Eye (tissue), 1 donor: ENCODE measurements at places on chromosomes 7 and 10.
A peak's percentile ranks its signal among the peaks of the same experiment; 100 is the strongest.

- no peak for DNase-seq
These were observed 15.6 kb upstream of the WDR11 start for GRCh38 chr10:120835603-120836002.

DNA sequence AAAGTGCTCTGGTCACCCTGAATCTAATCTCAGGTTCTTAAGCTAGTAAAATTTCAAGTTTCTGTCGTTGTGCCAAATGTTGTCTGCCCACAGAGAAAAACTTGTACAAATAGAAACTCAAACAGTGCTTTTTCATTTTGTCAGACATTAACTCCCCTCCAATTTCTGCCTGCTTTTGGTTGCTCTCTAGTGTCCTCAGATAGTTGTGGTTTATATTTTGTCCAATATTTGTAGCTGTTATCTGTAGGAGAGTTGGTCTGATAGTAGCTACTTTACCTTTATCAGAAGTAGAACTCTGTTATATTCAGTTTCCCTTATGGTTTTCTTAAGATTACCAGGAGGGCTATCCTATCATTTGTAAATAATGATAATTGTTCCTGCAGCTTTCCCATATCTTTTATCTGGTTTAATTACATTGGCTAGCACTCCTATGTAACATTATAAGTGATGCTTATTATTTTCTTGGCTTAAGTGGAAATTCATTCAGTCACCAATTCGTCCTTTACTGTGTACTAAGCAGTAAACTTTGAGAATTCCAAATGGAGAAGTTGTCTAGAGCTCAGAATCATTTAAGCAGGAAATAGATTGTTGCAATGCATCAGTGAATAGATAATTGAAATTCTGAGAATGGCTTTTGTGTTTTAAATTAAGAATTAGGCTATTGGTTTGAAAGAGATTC, 91.0 kb downstream of the ANKIB1 start:
- DNase-seq = no peak

GRCh38 chr10:123687758-123688157, 21.6 kb downstream of the GPR26 start:
- DNase-seq = peak; percentile 33

DNA sequence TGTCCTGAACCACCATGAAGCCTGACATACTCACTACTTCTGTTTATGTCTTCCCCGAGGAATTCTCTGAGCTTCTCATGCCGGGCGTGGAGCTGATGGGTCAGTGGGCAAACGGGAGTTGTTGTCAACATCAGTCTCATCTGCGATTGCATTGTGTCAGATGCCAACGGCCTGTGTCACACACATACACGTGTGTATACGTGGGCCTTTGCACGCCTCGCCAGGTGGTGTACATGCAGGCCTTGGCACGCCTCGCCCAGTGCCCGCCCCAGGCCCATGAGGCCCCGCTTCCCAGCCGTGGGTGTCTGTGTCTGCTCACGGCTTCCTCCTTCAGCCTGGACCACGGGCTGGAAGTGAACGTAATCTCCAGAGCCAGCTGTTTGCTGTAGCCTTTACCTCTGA, 7.5 kb upstream of the CSGALNACT2 start:
- peak; percentile 26 for DNase-seq

DNA sequence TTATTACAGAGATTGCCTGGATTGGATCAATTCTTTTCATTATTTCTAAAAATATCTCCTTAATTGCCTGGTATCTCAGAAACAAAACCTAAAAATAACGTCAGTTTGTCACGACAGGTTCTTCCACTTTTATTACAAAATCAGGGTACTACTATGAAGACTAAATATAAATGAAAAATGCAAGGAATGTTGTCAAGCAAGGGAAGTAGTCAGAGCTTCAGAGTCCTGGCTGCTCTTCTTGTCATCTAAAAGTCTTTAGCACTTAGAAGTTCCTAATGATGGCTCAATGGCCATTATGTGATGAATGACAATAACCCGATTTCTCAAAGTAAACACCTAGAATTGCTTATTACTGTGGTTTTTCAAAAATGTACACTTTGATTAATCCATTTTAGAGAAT, 192.2 kb downstream of the SEMA3A start:
- DNase-seq = no peak

DNA sequence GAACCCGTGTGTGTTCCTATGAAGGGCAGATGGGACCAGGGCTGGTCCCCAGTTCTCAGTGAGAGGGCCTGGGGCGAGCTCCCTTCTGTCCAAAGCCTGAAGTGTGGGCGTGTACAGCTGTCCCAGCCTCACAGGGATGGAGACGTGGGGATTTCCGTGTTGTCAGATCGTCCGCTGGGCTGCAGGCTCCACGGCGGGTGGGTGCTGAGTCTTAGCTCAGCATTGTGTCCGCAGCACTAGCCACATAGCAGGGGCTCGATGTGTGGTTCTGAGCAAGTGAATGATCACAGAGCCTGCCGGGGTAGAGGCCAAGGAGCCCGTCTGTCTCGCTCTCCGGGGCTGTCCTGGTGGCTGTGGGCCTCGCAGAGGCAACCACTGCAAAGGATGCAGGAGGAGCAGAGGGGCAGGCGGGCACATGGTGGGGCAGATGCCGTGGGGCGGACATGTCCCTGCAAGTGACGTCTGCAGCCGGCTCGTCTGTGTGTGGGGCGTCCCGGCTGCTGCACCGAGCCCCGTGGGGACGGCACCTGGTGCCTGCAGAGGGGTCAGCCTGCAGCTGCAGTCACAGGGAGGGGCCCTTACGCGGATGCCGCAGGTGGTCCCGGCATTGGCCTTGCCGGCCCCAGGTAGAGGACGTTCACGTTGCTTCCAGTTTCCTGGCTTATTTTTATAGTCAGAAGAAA, 30.9 kb downstream of the FAM20C start:
- no peak for DNase-seq

- DNase-seq = no peak
These were observed 16.3 kb upstream of the CHST12 start for GRCh38 chr7:2386964-2387669.

GRCh38 chr10:48765039-48765438, 80.4 kb downstream of the WDFY4 start:
- DNase-seq = no peak

- DNase-seq = no peak
These were observed 1073.0 kb downstream of the XPNPEP1 start for GRCh38 chr10:108850138-108850854.

- no peak for DNase-seq
These were observed 221.0 kb upstream of the MTPN start for GRCh38 chr7:136198168-136198567.

GRCh38 chr7:101664893-101665471, 35.9 kb upstream of the MYL10 start:
- no peak for DNase-seq

DNA sequence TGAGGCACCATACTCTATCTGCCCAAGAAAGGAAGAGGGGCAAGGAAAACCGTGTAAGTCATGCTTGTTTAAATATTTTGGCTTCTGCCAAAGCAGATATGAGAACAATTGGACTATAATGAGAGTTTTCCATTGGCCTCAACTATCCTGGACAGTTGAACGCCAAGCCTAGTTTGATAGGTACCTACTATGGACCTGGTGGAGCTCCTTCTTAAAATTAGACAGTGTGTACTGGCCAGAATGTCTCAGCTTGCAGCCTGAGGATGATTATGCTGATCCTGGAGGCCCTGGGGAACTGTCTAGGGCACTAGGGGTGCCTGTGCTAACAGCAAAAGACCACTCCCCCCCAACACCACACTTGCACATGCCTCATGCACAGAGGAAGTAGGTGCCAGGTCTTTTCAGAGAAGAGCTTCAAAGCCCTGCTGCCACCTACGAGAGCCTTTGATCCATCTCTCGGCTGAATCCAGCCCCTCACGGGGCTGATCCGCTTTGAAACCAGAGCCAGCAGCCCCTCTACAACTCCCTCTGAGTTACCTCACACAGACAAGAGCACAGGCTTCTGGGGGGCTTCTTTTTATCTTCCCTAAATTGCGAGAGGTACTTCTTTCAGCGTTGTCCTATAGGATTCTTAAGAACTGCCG, 473.8 kb upstream of the GALNT17 start:
- no peak for DNase-seq

DNA sequence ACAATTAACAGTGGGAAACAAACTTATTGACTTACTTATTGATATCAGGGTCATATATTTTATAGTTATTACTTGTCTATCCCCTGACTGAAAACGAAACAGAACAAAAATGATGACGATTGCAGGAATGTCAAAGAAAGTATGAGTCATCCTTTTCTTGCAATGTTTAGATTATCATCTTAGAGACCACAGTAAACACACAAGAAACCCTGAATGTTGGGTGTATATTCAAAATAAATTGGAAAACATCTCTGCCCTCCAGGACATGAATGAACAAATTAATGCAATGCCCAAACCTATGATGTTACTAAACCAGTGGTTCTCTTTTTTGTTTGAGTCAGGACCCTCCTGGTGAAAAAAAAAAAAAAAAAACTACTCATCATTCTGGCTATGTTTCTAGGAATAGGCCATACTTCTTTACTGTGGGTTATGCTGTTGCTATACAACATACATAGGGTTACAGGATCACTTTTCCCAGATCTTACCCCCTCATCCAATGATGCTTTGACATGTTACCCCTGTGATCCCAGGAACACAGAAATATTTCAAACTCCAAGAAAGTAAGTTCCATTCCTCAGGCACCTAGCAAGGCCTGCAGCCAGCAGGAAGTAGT, 623.4 kb upstream of the IGFBP3 start:
- DNase-seq = no peak

DNA sequence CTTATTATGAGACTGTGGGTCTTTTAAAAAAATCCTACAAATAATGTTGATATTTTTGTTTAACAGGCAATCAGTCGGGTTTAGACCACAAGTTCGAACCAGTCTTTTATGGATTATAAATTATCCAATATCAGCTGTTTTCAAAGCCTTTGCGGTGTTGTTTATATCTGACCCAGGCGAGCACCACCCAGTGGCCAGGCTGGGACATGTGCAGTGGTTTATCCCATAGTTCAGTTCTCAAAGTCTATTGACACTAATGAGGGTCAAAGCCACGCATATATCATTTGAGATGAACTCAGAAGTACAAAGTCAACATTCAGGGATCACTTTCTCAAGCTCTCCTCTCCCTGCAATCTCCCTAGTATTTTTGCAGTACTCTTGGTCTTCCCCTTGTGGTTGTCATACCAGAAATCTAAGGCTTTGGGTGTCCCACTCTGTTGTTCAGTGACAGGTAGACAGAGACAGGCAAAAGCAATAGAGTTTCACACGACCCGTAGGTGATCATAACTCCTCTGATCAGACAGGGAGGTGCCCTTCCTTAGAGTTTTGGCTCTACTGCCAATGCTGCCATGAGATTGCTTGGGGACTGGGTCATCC, 117.4 kb upstream of the POM121L12 start:
- DNase-seq = no peak

DNA sequence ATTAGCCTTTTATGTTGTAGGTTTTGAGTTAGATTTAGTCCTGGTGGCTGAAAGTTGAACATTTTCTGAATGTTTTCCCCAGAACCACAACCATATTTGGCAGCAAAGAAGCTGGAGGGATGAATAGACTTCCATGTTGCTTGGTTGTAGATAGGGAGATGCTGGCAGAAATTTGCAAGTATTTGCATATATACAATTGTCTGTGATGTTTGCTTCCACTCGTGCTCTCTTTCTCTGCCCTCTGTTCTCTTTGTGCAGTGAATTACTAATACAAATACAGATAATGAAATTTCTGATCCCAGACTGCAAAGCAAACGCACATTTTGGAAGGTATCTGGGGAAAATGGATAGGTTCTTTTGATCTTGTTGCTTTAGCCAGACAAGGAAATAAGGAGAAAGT, 96.1 kb downstream of the SNX10 start:
- no peak for DNase-seq

DNA sequence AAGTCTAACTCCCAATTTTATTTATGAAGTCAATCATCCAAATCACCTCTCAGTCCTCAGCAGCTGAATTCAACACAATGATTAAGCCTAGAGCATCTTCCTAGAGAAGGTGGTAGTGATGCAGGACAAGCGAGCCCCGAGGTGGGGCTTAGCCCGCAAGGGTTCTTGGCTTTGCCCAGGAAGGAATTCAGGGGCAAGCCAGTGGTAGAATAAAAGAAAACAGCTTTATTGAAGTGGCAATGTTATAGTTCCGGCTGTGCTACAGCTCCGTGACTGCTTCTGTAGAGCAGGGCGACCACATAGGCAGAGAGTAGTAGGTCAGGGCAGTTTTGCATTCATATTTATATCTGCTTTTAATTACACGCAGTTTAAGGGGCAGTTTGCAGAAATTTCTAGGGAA, 18.1 kb downstream of the IL2RA start:
- DNase-seq = no peak

DNA sequence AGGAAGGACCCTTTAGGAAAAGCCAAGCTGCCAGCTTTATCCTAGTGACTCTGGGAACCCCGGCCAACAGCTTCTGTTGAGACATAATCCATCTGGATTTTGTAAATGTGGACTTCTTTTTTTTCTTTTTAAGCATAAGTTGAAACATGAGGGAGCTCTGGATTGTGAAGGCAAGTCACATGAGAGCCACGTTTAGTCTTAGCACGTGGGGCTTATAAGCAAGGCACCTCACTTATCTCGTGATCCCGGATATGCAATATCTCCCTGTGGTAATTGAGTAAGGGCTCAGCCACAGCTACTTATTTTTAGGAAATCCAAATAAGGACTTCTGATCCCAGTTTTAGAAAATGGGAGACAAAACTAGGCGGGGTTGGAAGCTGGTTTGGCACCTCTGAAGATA, 111.2 kb upstream of the PTN start:
- DNase-seq = peak; percentile 30

- no peak for DNase-seq
These were observed 104.0 kb downstream of the RALA start for GRCh38 chr7:39727231-39728012.

- DNase-seq = peak; percentile 87
These were observed 15.6 kb downstream of the PDAP1 start for GRCh38 chr7:99392659-99393354.

- no peak for DNase-seq
These were observed 1.7 kb upstream of the ANKRD22 start for GRCh38 chr10:88853155-88853881.

DNA sequence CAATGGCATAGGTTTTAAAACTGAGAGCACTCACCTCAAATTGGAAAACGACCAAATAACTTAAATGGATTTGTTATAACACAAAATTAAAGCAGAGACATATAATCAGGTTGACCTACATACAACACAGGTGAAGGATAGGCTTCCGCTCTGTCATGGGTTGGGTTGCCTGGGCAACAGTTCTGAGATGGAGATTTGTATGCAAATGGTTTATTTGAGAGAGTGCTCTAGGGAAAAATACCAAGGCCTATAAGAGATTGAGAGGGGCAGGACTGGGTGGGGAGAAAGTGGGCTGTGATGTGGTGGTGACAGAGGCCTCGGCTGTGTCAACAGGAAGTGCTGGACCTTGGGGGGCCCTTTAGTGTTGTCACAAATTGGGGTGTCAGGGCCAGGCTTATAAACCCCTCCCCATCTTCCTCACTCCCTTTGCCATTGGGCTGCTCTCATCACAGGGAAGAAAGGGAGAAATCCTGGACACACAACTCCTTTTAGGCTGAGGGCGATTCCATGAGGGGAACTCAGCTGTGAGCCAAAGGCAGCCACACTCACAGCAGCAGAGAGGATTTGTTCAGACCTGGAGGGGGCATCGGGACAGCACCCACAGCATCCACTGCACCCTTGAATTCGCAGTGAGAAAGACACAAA, 105.4 kb upstream of the LYZL1 start:
- DNase-seq = no peak
